CD4-positive, alpha-beta T cell treated with Interleukin-15 for 4 hours (primary cell): ENCODE measurements at places on chromosomes 11 and 22.

DNA sequence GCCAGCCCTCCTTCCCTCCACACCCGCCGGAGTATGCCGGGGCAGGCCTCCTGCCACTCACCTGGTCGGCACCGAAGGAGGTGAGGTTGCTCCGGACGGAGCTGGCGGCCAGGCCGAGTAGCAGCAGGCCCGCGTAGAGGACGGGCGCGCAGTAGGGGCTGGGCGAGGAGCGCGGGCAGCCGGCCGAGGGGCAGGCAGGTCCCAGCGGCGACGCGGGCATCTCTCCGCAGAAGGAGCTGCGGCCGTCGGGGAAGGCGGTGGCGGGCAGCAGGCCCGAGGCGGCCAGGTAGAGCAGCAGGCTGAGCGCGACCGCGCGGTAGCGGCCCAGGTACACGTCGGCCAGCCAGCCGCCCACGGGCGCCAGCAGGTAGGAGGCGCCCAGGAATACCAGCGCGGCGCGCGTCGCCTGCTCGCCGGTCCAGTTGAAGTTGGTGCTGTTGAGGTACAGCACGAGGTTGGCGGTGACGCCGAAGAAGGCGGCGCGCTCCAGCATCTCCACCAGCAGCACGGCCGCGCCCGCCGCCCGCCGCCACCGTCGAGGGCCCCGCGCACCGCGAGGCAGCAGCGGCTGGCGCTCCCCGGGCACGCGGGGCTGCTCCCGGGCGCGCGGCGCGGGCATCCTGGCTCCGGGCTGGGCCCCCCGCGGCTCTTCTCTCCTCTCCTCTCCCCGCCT lies 907 bp downstream of the SLC15A3 start:
- no peak for DNase-seq

DNA sequence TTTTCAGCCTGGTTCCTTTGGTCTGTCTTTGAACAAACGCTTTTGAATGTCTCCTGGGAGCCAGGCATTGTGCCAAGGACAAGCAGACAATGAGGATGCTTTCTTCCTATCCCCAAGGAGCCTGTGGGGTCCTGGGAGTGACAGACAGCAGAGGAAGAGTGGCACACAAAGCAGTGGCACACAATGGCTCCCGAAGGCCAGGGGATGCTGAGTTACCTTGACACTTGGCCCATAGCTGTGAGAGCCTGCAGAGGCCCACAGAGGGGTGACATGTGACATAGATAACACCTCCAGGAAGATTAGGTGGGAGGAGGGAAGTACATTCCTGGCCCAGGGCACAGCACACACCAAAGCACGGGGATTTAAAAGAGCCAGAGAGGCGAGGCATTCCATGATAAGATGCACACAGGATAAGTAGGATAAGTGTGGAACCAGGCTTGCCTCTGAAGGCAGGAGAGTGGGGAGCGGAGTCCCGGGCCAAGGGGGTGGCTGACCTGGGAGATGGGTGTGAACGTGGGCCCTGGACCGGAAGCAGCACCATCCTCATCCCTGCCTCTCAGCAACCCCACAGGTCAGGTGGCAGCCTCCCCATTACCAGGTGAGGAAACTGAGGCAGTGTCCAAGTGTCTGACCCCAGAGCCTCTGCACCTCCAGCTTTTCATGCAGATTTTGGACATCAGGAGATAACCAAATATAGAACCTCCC lies 6.3 kb downstream of the UPB1 start:
- DNase-seq, result no peak

DNA sequence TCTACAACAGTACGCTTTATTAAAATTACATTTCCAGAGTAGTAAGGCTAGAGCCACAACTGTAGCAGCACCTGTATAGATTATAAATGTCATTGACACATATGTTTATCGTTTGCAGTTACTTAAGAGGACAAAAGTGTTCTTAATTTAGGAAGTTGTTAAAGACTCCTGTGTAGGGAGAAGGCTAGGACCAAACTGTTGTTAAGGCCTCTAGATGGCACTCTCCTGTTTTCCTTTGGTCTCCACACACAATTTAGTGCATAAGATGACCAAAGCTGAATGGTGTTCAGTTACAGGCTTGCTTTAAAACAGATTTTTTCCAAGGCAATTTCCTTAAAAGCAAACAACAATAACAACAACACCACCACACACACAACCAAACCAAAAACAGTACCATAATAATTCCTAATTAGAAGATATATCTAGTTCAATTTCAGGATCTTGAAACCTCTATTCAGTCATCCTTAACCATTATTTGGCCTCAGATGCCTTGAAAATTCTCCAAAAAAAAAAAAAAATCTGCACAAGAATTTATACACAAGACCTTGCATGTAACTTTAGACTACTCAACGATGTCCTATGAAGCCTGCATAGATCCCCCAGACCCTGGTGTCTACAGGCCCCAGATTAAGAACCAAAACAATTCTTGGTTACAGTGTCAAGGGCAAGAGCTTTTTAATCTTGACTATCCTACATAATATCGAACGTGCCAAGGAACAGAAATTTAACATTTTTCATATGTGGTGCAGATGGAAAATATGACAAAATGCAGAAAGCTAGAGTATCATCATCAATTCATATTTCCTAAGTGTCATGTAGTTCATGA lies 42.6 kb upstream of the APOA1 start:
- DNase-seq, result peak; percentile 61

- no peak for DNase-seq
Observed at GRCh38 chr11:77267962-77268361, 33.5 kb downstream of the GDPD4 start.

GRCh38 chr11:77181226-77181625 lies 53.2 kb downstream of the MYO7A start:
- no peak for DNase-seq

DNA sequence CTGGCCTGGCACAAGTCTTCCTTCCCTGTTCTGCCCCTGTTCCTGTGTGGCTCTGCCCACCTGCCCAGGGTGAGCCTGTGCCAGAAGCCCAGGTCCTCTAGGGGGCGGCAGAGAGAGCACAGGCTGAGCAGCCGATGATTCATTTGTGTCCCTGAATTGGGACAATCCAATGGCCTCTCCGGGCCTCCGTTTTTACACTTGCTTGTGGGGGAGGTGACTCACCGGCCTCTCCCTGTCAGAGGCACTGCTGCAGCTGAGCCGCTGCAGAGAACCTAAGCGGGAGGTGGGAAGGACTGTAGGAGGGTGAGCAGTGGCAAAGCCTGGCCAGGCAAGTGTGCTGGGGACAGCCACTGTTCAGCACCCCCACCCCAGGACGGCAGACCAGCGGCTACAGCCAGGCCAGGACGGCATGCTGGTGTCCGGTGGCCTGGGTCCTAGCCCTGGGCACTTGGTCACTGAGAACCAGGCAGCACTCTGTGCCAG lies 65.2 kb upstream of the LMO1 start:
- DNase-seq, result peak; percentile 43

DNA sequence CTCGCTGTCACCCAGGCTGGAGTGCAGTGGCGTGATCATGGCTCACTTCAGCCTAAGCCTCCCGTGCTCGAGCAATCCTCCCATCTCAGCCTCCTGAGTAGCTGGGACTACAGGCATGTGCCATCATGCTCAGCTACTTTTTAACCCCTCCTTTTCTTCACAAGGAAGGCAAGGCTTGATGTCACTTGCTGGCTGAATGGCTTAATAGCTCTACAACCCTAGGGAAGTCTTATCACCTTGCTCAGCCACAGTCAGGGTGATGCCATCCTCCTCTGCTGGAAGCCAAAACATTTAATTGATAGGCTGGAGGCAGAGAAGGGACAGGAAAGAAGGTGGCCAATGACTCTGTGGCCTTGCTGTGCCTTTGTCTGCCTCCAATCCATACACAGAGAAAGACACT lies 131.9 kb downstream of the MED15 start:
- DNase-seq, result no peak

GRCh38 chr11:5546457-5546856 lies 1.9 kb downstream of the OR52H1 start:
- DNase-seq, result no peak

GRCh38 chr11:20559523-20560300 lies 39.7 kb upstream of the SLC6A5 start:
- DNase-seq, result no peak

DNA sequence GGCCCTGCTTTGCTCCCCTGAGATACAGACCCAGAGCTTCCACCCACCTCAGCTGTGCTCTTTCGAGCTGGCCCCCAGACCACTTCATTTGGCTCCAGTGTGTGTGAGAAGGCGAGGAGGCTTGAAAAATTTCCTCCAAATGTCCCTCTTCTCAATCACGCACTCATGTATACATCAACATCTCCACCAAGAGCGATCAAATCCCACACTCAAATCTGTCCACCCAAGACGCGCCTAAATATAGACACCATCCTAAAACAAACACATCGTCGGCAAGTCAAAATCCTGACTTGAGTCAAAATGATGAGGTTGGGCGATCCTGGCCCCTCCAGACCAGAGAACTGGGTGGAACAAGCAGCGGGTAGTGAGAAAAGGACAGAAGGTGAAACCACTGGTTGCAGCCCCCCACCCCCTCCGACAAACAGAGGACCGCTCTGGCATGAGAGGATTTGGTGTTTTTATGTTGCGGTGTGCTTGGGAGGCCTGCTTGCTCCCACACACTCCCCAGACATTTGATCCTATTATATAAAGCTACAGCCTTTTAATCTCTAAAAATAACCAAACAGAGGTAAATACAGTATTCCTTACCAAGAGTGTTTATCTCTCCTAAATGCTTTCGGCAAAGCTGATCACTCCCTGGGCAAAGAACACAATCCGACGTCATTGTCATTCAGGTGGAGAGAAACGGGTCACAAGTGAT lies 10.2 kb downstream of the MN1 start:
- DNase-seq, result no peak

DNA sequence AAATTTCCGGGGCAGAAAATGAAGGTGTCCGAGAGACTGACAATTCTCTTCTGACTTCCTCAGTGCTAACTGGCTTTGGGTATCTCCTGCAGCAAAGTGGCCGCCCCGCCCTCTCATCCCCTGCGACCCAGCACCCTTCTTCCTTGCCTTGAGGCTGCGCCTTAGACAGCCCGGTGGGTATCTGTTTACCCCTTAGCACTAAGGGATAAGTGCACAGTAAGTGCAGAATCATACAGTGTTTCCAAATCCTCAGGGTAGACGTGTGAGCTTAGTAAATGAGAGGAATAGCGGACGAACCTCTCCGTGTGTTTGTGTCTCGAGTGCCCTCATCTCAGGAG lies 368 bp upstream of the CHORDC1 start:
- DNase-seq, result no peak

- no peak for DNase-seq
Observed at GRCh38 chr11:46890665-46891064, 27.7 kb downstream of the LRP4 start.

- DNase-seq, result no peak
Observed at GRCh38 chr11:134938212-134938611, 526.2 kb upstream of the B3GAT1 start.

- DNase-seq, result no peak
Observed at GRCh38 chr11:16377746-16378145, 21.4 kb upstream of the SOX6 start.

DNA sequence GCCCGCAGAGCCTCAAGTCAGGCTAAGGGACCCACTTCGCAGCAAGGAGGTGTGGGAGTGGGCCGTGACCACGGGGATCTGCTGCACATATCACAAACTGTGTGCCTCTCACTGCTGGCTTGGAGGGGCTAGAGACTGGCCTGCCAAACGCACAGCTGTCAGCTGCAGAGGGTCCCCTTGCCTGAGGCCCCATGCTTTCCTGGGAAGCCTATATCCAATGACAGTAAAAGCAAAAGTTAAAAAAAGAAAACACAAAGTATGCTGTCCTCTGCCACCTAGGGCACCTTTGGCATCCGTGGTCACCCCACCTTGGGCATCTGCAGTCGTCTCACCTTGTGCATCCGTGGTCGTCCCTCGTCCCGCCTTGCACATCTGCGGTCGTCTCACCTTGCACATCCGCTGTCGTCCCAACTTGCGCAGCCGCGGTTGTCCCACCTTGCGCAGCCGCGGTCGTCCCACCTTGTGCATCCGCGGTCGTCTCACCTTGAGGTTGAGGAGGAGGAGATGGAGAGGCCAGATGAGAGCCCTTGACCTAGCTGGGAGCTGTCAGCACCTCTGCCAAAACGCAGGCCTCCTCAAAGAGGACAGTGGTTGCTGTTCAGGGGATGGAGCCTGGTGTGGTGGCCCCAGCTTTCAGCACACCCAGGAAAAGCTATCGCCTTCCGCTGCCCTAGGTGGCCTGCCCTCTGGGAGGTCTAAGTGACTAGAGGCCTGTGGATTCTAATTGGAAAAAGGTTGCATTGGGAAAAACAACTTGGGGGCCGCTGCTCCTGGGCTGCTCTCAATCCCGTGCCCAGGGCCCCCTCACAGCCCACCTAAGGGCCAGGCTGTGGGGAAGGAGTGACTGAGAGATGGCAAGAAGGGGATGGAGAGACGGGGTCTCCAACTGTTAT lies 90.5 kb downstream of the MYEOV start:
- DNase-seq, result no peak

GRCh38 chr11:87560352-87560751 lies 522.6 kb downstream of the TMEM135 start:
- DNase-seq, result no peak

DNA sequence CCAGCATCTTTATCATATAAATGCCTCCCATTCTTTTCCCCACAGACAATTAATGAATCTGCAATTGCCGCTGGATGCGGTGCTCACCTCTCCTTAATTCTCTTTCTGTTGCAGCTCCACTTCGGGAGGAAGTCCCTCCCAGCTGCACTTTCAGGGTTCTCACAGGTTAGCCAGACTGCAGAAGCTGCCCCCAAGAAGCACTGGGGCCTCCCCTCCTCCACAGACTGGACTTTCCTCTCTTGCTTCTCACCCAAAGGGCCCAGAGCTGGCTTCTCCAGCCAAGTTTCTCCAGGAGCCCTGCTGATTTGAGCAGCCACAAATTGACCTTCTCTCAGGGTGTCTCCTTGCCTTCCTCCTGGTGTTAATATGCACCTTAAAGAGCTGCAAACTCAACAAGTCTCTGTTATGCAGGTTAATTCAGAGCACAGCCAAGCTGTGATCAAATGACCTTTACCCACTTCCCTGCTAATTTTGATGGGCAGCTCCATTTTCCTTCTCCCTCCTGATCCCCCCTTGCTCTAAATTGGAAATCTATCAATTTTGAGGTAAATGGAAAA lies 298.9 kb downstream of the BUD13 start:
- DNase-seq, result no peak

DNA sequence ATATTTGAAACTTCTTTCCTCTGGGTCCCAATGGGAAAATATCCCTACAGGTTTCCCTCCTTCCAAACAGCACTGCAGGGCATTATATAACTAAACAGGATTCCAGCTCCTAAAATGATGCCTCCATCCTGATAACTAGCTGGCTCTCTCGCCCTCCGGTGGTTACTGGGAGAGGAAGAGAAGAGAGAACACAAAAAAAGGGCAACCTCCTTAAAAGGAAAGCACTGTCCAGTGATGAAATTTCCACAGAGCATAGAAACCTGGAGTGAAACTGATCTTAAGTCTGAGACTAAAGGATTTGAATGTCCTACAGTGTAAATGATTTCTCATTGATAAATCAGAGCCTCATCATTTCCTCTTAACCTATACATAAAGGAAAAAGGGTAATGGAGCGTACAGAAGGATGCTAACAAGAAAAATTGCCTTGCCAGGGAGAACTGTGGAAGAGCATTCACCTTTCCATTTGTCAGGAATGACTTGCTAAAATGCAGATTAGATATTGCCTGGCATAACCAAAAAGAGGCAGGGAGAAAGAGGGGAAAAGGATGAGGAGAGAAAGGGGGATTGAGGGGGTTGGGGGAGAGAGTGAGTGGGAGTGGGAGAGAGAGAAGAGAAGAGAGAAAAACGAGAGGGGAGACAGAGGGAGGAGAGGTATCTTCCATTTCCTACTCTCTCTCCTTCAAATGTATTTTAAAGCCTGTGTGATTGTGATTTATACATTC lies 121.3 kb downstream of the APOL5 start:
- no peak for DNase-seq
